ENCODE measurements at places on chromosomes 16 and 17. TPM values are rescaled to one million over a fixed set of nuclear protein-coding genes. Genes with fewer than 3 reads are reported as not detected.

DNA sequence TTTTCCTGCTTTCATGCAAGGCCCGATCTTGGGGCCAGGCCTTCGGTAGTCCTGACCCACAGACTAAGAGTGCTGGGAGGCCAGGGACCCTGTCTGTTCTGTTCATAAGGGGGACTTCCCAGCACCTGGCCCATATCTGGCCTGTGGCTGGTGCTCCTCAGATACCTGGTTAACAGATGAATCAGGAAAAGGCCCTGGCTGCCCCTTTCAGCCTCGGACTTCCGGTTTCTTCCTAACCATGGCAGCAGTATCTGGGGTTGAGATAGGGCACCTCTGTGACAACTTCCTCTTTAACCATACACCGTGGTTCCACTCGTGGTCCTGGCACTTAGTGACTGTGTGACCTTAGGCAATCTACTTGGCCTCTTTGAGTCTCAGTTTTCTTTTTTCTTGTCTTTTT is 18.4 kb downstream of the PLCG2 start:
- H3K27ac ChIP-seq: peak overlapping the region; percentile 83
- H3K4me1 ChIP-seq: peaks cover 25% of the 10 kb centered on the region
- H3K4me3 ChIP-seq: peak overlapping the region; percentile 35
- peak; percentile 16 for DNase-seq
- no peaks in the 10 kb centered on the region for H3K36me3 ChIP-seq
- no peaks in the 10 kb centered on the region for H3K27me3 ChIP-seq

- DNase-seq: no peak
- no peaks in the 10 kb centered on the region for H3K36me3 ChIP-seq
- H3K27me3 ChIP-seq: peaks cover 41% of the 10 kb centered on the region
Observed at GRCh38 chr16:23160574-23160973, 11.3 kb upstream of the USP31 start.

GRCh38 chr17:38885728-38886642 is 16.1 kb downstream of the LASP1 start:
- H3K27me3 ChIP-seq: no peaks in the 10 kb centered on the region
- peaks cover 24% of the 10 kb centered on the region for H3K36me3 ChIP-seq
- H3K4me1 ChIP-seq: peaks cover 89% of the 10 kb centered on the region
- DNase-seq: no peak
- H3K4me3 ChIP-seq: peak overlapping the region; percentile 46
- peak overlapping the region; percentile 17 for H3K27ac ChIP-seq

GRCh38 chr17:75473246-75473645 is 16.8 kb downstream of the TMEM94 start:
- H3K4me1 ChIP-seq: peaks cover 5% of the 10 kb centered on the region
- no peaks in the 10 kb centered on the region for H3K27me3 ChIP-seq
- H3K4me3 ChIP-seq: no peak overlapping the region
- H3K27ac ChIP-seq: no peak overlapping the region
- no peak for DNase-seq

DNA sequence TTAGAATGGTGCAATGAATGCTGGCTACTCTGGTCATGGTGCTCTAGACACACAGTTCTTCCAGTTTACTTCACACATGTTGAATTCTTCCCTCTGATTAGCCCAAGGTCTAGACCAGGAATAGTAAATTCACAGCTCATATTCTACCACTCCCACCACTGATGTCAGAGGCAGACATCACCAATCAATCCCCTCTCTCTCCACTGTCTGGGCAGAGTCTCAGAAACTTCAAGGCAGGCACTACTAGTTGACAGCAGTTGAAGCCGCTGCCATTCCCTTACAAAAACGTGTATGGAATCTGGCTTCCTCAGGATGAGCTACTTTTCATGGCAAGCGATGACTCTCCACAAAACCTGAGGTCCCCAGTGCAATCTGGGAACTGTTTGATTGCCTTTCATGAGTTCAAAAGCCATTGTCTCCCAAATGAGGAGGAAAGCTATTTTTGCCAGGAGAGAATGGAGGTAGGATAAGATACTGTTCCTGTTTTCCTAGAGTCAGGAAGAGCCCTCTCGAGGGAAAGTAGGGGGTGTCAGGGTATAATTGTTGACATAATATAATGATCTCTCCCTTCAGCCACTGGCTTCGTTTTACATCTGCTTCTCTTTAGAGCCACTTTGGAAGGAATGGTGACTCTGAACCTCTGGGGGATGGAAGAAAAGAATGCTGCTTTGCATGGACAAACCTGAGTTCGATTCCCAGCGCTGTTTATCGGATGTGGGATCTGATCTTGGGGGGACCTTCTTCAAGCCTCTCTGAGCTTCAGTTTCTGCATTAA is 90.0 kb downstream of the FOXL1 start:
- H3K4me3 ChIP-seq: no peak overlapping the region
- H3K4me1 ChIP-seq: peaks cover 31% of the 10 kb centered on the region

DNA sequence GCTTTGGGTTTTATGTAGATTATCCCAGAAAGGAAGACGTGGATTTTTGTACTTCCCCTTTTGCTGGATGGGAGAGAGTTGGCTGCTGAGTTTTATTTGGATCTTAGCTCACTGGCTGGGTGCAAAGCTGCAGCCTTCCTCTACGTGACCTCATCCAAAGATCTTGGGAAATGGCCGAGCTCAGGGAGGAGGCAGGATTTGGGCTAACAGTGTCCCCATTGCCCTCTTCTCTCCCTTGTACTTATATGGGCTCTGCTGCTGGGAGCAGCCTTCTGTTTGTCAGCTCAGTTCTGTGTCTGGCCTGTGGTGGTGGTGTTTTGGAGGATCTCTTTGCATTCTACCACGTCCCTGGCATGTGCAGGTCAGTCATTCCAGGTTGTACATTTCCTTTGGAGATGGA is 2.0 kb downstream of the AOC3 start:
- no peaks in the 10 kb centered on the region for H3K27me3 ChIP-seq
- no peaks in the 10 kb centered on the region for H3K36me3 ChIP-seq
- H3K4me1 ChIP-seq: no peaks in the 10 kb centered on the region
- no peak overlapping the region for H3K4me3 ChIP-seq

DNA sequence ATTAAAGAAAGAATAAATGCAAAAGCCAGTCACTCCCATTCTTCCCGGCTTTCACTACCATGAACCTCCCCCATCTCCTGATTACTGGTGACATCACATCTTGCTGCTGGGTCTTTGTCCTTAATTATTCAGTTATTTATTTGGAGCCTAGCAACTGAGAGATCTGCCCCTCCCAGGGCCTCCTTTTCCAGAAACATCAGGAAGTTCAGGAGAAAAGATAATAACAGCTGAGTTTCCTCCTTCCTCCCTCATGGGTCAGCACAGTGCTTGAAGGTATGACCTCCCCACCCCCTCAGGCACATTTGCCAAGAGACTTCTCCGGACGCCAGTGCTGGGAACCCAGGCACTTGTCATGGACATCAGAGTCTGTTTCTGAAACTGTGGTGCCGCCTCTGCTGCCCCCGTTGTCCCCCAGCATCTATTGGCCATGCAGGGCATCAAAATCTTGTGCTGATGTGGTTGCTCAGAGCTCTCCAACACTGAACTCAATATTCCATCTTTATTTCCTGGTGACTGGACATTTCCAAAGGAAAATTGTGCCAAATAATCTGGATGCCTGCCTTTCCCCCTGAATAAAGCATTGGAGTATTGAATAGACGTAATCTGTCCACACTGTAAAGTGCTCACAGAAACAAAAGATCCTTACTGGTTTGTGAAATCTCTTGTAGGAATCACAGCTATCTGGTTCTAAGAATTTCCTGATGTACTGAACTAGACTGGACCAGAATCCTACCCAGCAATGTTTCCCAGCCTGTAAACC is 71.8 kb downstream of the ZNF18 start:
- H3K4me1 ChIP-seq: no peaks in the 10 kb centered on the region
- no peaks in the 10 kb centered on the region for H3K36me3 ChIP-seq
- peaks cover 7% of the 10 kb centered on the region for H3K27me3 ChIP-seq
- DNase-seq: no peak
- H3K27ac ChIP-seq: no peak overlapping the region
- no peak overlapping the region for H3K4me3 ChIP-seq

GRCh38 chr16:29824589-29825144 is 4.4 kb downstream of the MVP start:
- peaks cover 69% of the 10 kb centered on the region for H3K4me1 ChIP-seq
- H3K4me3 ChIP-seq: peak overlapping the region; percentile 75
- no peaks in the 10 kb centered on the region for H3K27me3 ChIP-seq
- peak overlapping the region; percentile 94 for H3K27ac ChIP-seq

- H3K4me1 ChIP-seq: no peaks in the 10 kb centered on the region
- no peaks in the 10 kb centered on the region for H3K27me3 ChIP-seq
- no peak for DNase-seq
- no peak overlapping the region for H3K4me3 ChIP-seq
Observed at GRCh38 chr16:65200857-65201256, 79.0 kb upstream of the CDH11 start.

DNA sequence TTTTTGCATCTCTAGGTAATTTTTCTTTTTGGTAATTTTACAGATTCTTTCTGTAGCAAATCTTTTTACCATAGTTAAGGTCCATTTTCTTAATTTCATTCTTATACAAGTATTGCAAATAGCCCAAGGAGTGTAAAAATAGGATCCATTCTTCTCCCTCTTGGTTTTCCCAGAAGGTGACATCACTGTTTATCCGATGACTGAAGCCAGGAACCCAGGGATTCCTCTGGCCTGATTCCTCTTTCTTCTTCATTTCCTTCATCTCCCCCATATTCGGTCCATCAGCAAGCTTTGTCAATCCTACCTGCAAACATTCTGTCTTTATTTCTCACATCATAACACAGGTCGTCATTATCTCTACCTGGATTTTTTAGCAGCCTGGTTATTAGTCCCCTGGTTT is 5.3 kb downstream of the RBBP6 start:
- peaks cover 70% of the 10 kb centered on the region for H3K4me1 ChIP-seq
- peaks cover 57% of the 10 kb centered on the region for H3K36me3 ChIP-seq
- no peak for DNase-seq
- no peak overlapping the region for H3K27ac ChIP-seq

The RAB37 gene
- total RNA-seq: 18.1 TPM

- H3K27ac ChIP-seq: no peak overlapping the region
- peaks cover 38% of the 10 kb centered on the region for H3K4me1 ChIP-seq
- no peak for DNase-seq
- H3K27me3 ChIP-seq: no peaks in the 10 kb centered on the region
- H3K4me3 ChIP-seq: no peak overlapping the region
Observed at GRCh38 chr16:50626868-50627267, 54.2 kb downstream of the SNX20 start.

DNA sequence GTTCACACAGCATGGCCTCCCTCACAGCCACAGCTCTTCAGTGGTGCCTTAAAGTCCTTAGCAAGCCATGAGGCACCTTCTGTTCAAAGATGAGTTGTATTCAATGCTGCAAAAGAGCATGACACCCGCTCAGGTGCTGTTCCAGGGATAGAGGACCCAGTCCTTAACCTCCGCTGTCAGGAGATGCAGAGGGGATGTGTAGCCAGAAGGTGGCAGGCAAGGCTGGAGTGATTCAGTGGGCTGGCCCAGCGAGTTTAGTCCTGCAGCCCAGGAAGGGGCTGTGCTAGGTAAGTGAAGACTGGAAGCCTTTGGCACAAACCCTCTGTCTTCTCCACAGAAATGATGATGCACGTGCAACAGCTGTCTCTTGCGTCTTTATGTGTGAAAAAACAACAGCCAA is 25.0 kb upstream of the ADAM11 start:
- H3K4me1 ChIP-seq: no peaks in the 10 kb centered on the region
- DNase-seq: no peak
- H3K27ac ChIP-seq: no peak overlapping the region
- no peaks in the 10 kb centered on the region for H3K27me3 ChIP-seq
